SHP77 (cell line): ENCODE measurements at places on chromosomes 7 and 10.

DNA sequence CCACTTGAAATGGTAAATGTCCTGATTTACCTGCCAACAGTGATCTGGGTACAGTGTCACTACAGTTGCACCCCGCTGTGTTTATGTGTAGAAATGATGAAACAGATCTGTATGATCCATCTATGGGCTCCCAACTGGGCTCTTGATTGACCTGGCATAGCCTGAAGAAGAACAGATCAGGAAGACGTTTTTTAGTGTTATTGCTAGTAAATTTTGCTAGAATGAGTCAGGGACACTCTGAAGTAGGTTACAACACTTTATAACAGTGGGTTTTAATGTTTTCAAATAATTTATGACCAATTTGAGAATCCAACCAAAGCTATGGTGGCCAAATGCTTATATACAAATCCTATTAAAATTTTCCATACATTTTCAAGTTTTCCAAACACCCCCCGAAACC, 110.3 kb downstream of the DKK1 start:
- no peak for DNase-seq

DNA sequence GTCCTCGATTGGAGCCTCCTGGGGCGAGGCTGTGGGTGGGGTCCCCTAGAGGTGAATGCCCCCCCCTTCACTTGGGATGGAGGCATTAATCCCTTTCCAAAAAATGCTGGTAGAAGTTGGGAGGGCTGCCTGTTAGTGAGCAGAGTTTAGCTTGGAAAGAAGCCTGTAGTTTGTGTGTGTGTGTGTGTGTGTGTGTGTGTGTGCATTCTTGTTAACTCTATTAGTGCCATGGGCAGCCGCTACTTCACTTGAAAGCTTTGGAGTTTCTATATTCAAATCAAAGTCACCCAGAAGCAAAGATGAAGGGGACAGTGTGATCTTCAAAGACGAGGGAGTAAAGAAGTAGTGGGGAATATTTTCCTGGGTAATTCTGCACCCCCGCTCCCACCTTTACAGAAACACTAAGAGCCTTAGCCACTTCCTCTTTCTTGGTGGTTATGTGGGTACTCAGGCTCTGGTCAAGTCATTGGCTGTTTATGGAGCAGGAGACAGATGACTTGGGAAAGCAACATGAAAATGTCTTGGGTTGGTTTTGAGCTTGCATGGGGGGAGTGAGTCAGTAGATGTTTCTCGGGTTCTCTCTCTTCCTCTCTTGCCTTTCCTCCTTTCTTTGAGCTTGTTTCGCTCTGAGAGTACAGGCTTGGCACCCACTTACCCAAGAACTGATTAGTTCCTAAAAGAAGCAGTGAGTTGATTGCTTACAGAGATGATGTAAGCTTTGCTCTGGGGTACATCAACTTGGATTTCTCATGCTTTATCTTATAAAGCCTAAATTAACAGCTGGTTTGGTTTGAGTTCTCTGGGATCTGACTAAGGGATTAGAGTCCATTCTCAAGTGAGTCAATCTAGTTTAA, 35.9 kb downstream of the TCF7L2 start:
- no peak for DNase-seq

- no peak for DNase-seq
Measured at GRCh38 chr7:34337163-34337562, 320.9 kb upstream of the NPSR1 start.

GRCh38 chr7:22586101-22586785, 86.3 kb upstream of the STEAP1B start:
- DNase-seq, result no peak

- no peak for DNase-seq
Measured at GRCh38 chr10:89037096-89037495, 46.5 kb downstream of the FAS start.

- DNase-seq, result no peak
Measured at GRCh38 chr10:74084955-74085354, 65.7 kb downstream of the AP3M1 start.
